ENCODE measurements at places on chromosomes 6 and 20.

DNA sequence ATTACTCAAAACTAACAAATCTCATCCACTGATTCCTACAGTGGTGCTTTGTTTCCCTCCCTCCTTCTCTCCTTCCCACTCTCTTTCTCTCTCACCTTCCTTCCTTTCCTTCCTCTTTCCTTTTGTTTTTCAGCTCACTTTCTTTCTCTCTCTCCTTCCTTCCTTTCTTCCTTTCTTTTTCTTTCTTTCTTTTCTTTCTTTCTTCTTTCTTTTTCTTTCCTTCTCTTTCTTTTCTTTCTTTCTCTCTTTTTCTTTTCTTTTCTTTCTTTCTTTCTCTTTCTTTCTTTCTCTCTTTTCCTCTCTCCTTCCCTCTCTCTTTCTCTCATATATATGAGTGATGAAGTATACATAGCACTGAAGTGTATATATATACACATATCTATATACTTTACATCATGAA, 241.4 kb downstream of the CENPW start:
- no peak for DNase-seq

DNA sequence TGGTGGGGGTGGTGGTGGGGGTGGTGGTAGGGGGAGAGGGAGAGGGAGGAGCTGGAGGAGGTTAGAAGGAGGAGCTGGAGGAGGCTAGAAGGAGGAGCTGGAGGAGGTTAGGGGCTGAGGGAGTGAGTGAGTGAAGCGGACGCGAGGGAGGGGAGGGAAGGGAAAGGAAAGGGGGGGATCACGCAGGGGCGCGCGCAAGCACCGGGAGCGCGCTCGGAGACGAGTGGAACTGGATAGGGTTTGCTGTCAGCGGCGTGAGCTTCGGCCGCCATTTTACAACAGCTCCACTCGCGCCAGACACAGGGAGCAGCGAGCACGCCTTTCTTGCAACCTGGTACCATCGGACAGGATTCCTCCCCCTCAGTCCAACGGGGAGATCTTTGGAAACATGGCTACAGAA, 90.5 kb upstream of the FERMT1 start:
- no peak for DNase-seq

- no peak for DNase-seq
Observed at GRCh38 chr6:29927275-29927569, 15.1 kb upstream of the HLA-A start.

DNA sequence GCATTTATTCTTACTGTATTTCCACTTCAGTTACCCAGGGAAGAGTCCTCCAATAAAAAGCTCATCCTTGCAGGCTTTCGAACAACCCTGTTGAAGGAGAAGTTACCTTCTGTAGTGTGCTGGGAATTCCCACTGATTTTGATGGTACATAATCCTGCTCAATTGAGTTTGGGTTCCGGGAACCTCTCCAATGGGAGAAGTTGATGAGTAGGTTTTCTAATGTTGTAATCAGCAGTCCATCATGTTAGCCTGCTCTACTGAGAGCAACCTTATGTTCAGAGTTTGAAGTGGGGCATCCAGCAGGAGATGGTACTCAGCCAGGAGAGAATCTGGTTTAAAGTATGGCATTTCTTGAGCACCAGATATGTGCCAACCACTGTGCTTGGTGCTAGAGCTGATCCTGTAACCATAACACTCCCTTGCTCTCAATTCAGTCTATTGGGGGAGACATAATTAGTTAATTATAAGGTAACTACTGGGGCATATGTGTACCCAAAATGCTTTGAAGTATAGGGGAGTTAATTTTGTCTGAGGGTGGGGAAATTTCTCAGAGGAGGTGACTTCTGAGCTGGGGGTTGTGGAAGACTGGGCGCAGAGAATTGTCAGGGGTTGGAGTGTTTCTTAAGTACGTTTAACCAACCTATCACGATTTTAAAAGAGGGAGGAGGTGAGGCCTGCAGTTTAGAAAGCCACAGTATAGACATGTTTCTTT, 2.1 kb downstream of the TOP1 start:
- DNase-seq, result no peak

GRCh38 chr6:34352305-34352937, 40.0 kb downstream of the NUDT3 start:
- no peak for DNase-seq
